ENCODE measurements at places on chromosomes 1 and 21. TPM values are rescaled to one million over a fixed set of nuclear protein-coding genes. Genes with fewer than 3 reads are reported as not detected.

The CFAP141 gene
- polyA plus RNA-seq, result not detected

The SLC6A17 gene
- not detected for polyA plus RNA-seq

- H3K4me1 ChIP-seq, result no peaks in the 10 kb centered on the region
- no peak overlapping the region for H3K27ac ChIP-seq
- H3K27me3 ChIP-seq, result no peaks in the 10 kb centered on the region
- H3K4me3 ChIP-seq, result no peak overlapping the region
Measured at GRCh38 chr1:210650403-210650802, 321.7 kb downstream of the HHAT start.

DNA sequence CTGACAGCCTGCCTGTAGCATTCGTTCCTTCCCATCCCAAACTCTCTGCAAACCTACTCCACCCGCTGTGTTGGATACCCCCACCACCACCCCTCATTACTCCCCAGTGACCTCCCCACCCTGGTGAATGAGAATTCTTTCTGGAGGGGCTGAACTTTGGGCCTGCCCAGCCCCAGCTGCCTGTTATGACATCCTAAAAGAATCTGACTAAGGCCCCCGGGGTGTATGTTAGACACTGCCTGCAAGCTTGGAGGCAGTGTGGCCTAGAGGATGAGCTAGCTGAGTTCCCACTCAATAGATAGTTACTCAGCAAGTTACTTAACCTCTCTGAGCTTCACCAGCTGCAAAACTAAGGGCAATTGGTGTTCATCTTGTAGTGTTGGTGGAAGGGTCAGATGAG lies 110.2 kb upstream of the FGGY start:
- no peak overlapping the region for H3K4me3 ChIP-seq
- H3K27me3 ChIP-seq, result no peaks in the 10 kb centered on the region
- no peaks in the 10 kb centered on the region for H3K36me3 ChIP-seq
- no peak for DNase-seq
- H3K4me1 ChIP-seq, result no peaks in the 10 kb centered on the region

DNA sequence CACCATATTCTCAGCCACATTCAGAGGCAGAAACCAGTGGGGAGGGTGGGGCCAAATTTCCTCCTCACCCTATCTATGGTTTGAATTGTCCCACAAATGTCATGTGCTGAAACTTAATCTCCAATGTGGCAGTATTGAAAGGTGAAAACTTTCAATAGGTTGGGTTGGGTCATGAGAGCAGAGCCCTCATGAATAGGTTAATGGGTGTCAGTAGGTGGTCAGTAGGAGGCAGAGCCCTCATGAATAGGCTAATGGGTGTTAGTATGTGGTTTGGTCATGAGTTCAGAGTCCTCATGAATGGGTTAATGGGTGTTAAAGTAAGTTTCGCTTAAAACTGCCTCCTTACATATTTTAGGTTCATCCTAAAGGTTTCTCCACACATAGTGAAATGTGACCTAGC lies 170.0 kb downstream of the FCRL5 start:
- no peak for DNase-seq
- no peaks in the 10 kb centered on the region for H3K4me1 ChIP-seq
- no peak overlapping the region for H3K27ac ChIP-seq
- H3K27me3 ChIP-seq, result no peaks in the 10 kb centered on the region
- no peaks in the 10 kb centered on the region for H3K36me3 ChIP-seq

- no peak overlapping the region for H3K4me3 ChIP-seq
- H3K27ac ChIP-seq, result no peak overlapping the region
- no peaks in the 10 kb centered on the region for H3K4me1 ChIP-seq
- DNase-seq, result no peak
- H3K27me3 ChIP-seq, result no peaks in the 10 kb centered on the region
Measured at GRCh38 chr1:101394041-101394440, 157.2 kb downstream of the S1PR1 start.
